ENCODE measurements at places on chromosomes 1 and 21.

- no peak for DNase-seq
Measured at GRCh38 chr1:245205396-245205795, 50.6 kb downstream of the KIF26B start.

- no peak for DNase-seq
Measured at GRCh38 chr1:23801876-23802275, 1.3 kb upstream of the GALE start.

- no peak for DNase-seq
Measured at GRCh38 chr21:26117324-26117971, 53.1 kb downstream of the APP start.

GRCh38 chr1:27366113-27366410, 699 bp downstream of the MAP3K6 start:
- peak; percentile 74 for DNase-seq

GRCh38 chr1:9630331-9631111, 21.0 kb upstream of the PIK3CD start:
- no peak for DNase-seq

DNA sequence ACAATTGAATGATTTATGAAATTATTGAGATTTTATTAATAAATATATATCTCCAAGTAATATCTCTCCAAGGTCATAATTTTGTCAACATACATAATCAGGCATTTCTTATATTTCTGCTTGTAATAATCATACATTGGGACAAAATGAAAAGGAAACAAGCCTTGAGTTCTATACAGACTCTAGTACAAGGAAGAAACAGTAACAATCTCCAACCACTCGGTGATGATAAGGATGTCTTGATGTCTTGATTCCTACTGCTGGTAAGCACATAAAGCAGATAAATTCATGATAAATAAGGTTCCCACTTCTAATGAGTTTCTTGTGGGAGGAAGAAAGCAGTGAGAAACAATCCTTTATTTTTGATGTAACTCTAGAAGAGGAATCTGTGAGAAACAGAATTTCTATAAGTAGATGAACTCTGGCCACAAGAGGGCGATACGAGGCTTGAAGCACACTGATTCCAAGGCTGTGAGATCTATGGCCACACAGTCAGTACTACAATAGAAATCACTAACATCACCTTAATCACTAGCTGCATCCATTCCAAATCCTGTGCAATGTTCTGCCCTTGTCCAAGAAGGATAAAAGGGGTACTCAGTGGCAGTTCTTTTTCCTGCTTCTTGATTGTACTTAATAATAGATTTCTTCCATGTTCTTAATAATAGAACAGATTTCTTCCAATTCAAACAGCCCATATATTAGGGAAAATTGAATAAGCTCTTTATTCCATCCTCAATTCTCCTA, 41.4 kb upstream of the LRRC8B start:
- DNase-seq = peak; percentile 45

- no peak for DNase-seq
Measured at GRCh38 chr1:35560256-35561225, 2.9 kb downstream of the NCDN start.

- DNase-seq = no peak
Measured at GRCh38 chr1:84720221-84720780, 30.0 kb upstream of the SSX2IP start.

DNA sequence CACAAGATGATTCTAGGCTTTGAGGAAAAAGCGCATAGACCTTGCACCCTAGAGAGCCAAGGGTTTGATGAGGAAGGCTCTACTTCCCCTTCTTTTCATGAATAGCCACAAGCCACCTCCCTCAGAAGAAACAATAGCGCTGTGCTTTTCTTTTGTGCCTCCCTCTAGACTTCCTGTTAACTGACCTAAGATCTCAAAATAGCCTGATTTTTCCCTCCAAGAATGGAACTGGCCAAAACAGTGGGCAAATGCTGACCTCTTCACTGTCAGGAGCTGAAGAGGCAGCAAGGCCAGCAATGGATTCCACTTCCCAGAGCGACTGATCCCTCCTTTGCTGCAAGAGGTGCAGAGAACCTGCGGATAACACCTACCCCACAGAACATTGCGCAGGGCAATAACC, 362.8 kb downstream of the KCNH1 start:
- DNase-seq = no peak

DNA sequence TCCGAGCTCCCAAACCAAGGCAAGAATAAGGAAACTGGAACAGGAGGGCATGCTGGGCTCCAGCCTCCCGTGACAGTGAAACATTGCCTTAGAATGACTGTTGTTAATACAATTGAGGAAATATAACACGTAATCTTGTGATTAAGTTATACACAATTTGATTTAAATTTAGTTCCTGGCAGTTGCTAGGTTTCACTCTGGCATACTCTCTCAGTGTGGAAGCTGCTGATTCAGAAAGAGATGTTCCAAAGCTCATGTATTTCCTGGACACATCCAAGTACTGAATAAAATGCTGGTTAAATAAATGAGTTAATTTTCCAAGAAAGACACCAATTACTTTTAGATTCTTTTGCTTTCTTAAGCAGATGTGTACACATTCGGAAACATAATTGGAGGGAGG, 176.1 kb downstream of the GRIK1 start:
- DNase-seq = no peak

DNA sequence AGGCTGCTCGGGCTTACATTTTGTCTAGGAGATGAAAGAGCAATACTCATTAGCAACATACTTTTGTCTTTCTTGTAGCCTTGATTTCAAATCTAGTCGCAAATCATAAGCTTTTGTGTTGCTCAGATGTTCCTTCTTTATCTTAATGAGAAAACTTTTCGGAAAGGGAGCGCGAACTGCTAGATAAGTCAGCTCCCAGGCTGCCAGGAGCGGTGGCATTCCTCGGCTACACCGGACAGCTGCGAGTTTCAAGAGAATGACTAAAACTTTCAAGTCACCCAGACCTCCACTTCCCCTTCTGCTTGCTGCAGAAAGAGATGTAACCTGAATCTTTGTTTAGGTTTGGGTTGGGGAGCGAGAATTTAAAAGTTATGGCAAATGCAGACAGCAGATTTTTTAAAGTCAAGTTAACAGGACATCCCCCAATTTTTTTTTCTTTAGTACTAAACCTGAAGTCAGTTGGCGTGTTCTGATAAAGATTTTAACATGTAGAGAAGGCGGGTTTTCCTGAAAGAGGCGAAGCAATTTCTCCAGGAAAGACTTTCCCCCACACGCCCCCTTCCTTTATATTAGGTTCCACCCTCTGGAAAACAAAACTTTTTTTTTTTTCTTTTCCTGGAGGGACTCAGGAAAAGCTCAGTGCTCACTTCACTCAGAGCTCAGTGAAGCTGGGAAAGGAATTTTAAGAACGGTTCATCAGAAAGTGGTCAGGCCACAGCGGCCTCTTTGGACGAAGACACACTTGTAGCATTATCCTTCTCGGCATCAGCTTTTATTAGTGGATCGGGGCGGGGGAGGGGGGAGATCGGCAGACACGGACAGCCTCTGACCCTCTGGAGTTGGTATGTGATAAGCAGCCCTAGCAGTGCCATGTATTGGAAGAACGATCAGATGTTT, at the start of gene LHX8:
TSS of gene LHX8 (plus strand) at position 639 of the 897 bp plus-strand sequence. CDS start 2,227 bp downstream, outside the sequence.
- DNase-seq = no peak

DNA sequence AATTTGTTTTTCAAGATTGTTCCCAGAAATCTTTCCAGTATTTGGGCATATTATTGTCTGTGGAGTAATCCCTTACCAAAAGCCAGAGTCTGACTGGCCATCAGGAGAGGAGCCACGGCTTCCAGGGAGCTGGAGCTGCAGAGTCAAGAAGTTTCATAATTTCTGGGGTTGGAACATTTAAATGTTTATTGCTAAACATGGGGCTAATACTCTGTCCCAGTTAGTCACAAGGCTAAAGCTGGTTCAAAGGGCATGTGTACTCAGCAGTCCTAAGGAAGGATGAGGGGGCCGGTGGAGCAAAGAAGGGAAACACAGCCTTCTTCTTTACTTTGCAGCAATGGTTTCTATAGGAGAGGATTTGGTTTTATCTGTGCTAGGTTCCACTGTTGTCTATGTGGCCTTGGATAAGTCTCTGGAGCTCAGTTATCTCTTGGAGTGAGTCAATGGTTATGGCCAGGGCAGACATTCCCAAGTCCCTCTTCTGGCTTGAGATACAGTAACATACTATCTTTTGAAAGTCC, 9.5 kb downstream of the DENND2D start:
- DNase-seq = no peak

- no peak for DNase-seq
Measured at GRCh38 chr1:37147906-37148305, 113.6 kb upstream of the GRIK3 start.

- DNase-seq = no peak
Measured at GRCh38 chr21:27825035-27825434, 858.1 kb upstream of the ADAMTS5 start.

- DNase-seq = no peak
Measured at GRCh38 chr1:9473032-9473807, 66.0 kb upstream of the SLC25A33 start.

DNA sequence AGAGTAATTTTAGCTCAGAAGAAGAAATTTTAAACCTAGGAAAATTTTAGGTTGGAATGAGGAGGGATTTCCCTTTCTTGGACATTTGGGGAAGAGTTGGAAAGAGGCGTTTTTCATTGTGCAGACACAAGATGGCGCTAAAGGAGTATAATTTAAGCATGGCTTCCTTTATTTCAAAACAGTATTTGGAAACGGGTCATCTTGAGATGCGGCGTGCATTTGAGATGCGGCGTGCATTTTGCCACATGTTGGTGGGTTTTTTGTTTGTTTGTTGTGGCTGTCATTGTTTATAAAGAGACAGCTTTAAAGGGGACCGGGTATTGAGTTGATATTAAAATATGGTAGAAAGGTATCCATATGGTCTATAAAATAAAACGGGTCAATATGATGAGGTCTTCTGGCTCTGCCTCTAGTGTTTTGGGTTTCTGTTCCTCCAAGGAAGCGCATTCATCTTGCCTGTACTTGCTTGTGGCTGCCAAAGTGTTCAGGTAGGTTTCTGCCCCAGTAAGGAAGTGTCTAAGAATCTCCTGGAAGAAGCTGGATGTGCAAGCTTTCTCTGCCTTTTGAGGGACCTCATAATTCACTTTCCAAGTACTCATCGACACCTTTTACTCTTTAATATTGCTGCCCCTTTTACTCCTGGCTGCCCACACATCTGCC, 210.3 kb downstream of the SLC35F3 start:
- peak; percentile 25 for DNase-seq

GRCh38 chr21:41660748-41661147, 106.1 kb downstream of the RIPK4 start:
- no peak for DNase-seq

DNA sequence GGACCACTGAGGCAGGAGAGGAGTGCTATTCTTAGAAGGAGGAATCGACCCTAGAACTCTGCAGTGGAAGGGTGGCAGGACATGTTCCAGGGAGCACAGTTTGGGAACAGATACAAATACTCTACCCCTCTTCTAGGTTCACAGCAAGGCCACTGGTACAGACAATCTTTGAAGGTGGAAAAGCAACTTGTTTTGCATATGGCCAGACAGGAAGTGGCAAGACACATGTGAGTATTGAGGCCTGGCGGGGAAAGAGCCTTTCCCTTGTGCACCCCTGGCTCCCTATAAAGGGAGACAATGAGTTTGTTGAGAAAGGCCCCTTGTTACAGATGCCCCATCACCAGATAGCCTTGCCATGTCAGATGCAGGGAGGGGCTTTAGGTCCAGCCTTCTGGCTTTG, 17.8 kb downstream of the KIF2C start:
- no peak for DNase-seq

DNA sequence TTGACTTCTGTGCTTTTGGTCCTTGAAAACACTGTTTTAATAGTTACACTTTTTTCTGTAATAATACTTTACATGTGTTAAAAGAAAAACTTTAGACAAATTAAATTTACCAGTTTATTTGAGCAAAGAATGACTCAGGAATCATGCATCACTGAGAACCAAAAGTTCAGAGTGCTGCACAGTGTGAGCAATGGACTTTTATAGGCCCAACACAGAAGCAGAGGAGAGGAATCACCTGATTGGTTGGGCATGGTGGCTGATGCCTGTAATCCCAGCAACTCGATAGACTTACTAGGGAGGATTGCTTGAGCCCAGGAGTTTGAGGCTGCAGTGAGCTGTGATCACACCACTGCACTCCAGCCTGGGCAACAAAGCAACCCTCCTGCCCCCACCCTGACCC, 29.3 kb downstream of the ZNF648 start:
- no peak for DNase-seq

- DNase-seq = no peak
Measured at GRCh38 chr1:46173361-46173856, 1.5 kb upstream of the TSPAN1 start.

DNA sequence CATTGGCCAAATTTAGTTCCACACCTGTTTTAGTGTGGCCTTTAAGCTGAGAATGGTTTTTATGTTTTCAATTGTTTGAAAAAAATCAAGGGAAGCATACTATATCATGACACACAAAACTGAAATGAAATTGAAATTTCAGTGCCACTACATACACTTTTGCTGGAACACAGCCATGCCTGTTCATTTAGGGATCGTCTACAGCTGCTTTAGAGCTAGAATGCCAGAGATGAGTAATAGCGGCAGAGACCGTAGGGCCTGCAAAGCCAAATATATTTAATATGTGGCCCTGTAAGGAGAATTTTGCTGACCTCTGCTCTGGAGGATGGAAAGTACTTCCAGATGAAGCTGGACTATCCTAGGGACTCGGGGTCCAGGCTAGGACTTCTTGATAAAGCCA, 62.5 kb upstream of the LYST start:
- no peak for DNase-seq

DNA sequence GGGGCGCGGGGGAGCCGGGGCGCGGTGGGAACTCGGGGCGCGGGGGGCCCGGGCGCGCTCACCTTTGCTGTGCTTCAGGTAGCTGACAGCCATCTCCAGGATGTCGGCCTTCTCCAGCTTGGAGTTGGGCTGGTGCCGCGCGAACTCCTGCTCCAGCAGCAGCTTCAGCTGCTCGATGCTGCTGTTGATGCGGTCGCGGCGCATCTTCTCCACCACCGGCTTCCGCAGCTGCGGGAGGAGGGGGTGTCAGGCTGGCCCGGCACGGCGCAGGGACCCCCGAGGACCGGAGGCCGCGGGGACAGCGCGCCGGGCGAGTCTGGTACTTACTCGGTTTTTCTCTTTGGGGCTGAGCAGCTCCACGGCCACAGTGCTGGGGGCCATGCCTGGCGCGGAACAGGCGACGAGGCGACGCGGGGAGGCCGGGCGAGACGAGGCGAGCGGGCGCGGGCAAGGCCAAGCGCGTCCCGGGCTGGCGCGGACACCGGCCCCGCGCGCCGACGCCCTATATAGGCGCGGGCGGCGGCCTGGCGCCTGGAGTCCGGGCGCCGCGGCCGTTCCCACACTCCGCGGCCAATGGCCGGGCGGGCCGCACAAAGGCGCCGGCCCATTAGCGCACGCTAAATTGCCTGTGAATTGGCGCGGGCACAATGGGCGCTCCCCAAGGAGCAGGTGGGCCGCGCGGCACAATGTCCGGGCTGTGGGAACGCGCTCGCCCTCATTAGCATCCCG, at the start of gene HES5:
TSS of gene HES5 (minus strand) at position 480 of the 729 bp plus-strand sequence. CDS start at position 381, 99 bp downstream.
- DNase-seq = no peak

- no peak for DNase-seq
Measured at GRCh38 chr1:162175379-162176081, 106.0 kb downstream of the NOS1AP start.

GRCh38 chr1:246152986-246153431, 354.1 kb downstream of the SMYD3 start:
- DNase-seq = no peak

- DNase-seq = peak; percentile 27
Measured at GRCh38 chr1:110237386-110238152, 27.5 kb downstream of the KCNC4 start.

- peak; percentile 55 for DNase-seq
Measured at GRCh38 chr1:23664837-23665795, 26.5 kb upstream of the RPL11 start.

Data from germinal center (tissue), 1 donor.